T-helper 2 cell treated with Interferon-gamma antibody and Interleukin-4, amounts not matched to agents 5 μg/mL and 100 μg/mL, for 36 hours (primary cell): ENCODE measurements at places on chromosomes 12 and 14.
A peak's percentile ranks its signal among the peaks of the same experiment; 100 is the strongest.

GRCh38 chr12:54975272-54975671 is 9.3 kb downstream of the TESPA1 start:
- DNase-seq: no peak

GRCh38 chr12:25388183-25388582 is 137.5 kb upstream of the KRAS start:
- DNase-seq: peak; percentile 80

GRCh38 chr14:54642801-54643695 is 76.1 kb downstream of the SAMD4A start:
- DNase-seq: no peak

- no peak for DNase-seq
Measured at GRCh38 chr12:70448371-70448770, 82.3 kb downstream of the KCNMB4 start.

DNA sequence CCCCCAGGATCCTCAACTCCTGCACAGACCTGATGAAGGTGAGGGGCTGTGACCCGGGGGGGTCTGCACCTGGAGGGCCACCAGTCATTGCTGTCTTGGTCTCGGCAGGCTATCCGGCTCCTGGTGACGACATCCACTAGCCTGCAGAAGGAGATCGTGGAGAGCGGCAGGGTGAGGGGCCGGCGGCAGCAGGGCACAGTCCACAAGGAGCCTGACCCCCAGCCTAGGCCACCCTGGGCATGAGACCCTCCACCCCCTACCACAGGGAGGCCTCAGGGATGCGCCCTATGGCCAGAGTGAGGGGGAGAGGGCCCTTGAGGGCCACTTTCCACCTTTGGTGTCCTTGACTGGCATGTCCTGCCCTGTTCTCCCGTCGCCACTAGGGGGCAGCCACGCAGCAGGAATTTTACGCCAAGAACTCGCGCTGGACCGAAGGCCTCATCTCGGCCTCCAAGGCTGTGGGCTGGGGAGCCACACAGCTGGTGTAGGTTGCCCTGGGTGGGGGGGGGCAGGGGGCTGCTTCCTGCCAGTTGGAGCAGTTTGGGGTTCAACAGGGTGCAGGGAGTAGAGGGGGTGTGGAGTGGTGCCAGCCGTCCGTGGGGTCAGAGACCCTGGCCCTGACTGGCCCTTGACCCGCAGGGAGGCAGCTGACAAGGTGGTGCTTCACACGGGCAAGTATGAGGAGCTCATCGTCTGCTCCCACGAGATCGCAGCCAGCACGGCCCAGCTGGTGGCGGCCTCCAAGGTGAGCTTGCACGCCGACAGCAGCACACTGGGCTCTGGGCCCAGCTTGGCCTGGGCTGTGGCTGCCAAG is 25.0 kb downstream of the HIP1R start:
- DNase-seq: peak; percentile 58

GRCh38 chr12:20097626-20098025 is 270.7 kb upstream of the PDE3A start:
- DNase-seq: no peak

- no peak for DNase-seq
Measured at GRCh38 chr14:45084946-45085346, 1.0 kb downstream of the PRPF39 start.

- no peak for DNase-seq
Measured at GRCh38 chr12:806200-806791, 53.9 kb downstream of the WNK1 start.

DNA sequence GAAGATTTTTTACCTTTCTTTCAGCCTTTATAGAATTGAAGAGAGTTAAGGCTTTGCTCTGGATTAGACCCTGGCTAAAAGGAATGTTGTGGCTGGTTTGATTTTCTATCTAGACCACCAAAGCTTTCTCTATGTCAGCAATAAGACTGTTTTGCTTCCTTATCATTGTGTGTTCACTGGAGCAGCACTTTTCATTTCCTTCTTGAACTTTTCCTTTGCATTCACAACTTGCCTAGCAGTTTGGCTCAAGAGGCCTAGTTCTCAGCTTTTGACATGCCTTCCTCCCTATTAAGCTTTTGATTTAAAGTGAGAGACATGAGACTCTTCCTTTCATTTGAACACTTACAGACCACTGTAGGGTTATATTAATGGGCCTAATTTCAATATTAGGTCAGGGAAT is 64.1 kb upstream of the USP15 start:
- no peak for DNase-seq

DNA sequence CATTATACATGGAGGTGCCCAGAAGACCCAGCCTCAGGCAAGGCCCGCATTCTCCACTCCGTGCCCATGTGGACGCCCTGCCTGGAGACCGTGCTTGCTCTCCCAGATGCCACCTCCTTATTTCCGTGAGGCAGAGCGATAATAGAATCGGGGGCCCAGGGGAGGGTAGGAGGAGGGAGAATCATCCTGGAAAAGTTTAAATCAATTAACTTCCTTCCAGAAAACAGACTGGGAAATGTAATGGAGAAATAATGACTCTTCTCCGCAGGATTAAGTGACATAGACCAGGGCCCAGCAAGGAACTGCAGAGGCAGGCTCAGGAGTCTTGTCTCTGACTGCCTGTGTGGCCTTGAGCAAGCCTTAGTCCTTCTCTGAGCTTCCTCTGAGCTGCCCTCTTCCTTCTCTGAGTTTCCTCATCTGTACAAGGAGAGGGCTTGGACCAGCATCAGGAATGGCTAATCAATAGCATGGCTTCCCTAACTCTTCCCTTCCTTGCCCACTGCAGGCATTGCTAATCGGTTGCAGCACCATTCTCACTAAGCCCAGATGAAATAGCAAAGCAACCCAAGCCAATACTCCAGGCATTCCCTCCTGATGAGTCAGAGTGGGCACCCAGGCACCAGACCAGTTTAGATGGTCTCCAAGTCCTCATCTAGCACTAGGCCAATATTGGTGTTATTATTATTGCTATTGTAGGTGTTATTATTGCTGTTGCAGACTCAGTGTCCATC is 11.3 kb upstream of the FAM222A start:
- DNase-seq: no peak

- peak; percentile 82 for DNase-seq
Measured at GRCh38 chr14:68795597-68796417, 2.9 kb upstream of the ZFP36L1 start.

DNA sequence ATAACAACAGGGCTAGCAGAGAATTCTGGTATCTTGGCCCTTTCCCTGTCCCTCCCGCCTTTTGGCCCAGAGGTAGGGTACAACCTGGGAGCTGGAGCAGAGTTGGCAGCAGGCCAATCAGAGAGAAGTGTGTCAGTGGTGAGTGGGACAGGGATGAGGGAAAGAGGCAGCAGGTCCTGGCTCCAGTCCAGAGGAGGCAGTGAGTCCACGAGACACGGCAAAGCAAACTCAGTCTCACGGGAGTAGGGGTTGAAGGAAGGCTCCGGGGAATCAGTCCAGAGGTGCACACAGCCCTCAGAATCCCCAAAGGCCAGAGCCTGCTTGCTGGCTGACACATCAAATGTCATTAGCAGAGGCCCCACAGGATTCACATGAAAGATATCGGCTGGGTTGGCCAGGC is 7.3 kb downstream of the PAN2 start:
- DNase-seq: no peak

- no peak for DNase-seq
Measured at GRCh38 chr14:37545174-37545573, 49.9 kb downstream of the FOXA1 start.

DNA sequence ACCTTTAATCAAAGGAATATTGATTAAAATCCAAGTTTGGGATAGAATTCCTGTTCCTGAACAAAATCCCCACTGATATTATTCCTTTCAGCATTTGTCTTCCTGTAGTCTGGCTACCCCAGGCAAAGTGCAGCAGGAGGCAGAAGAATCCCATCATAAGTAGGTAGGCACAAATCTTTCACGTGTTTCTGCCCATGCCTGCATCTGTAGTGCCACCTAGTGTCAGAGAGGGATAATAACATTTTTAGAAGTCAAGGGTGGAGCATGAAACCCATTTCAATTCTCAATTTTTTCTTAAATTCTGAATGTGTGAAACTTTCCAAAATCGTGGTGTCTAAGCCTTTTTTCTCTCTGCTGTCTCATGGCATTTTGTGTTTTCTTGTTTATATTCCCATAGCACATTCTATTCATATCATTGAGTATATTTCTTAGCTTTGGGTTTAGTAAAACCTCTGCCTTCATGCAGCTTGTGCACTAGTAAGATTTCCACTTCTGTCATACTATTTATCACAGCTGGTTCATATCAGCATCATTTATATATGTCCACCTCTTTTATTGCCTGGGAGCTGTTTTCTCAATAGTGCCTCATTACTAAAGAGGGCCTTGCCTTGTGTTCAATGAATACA is 47.8 kb upstream of the RERG start:
- no peak for DNase-seq

DNA sequence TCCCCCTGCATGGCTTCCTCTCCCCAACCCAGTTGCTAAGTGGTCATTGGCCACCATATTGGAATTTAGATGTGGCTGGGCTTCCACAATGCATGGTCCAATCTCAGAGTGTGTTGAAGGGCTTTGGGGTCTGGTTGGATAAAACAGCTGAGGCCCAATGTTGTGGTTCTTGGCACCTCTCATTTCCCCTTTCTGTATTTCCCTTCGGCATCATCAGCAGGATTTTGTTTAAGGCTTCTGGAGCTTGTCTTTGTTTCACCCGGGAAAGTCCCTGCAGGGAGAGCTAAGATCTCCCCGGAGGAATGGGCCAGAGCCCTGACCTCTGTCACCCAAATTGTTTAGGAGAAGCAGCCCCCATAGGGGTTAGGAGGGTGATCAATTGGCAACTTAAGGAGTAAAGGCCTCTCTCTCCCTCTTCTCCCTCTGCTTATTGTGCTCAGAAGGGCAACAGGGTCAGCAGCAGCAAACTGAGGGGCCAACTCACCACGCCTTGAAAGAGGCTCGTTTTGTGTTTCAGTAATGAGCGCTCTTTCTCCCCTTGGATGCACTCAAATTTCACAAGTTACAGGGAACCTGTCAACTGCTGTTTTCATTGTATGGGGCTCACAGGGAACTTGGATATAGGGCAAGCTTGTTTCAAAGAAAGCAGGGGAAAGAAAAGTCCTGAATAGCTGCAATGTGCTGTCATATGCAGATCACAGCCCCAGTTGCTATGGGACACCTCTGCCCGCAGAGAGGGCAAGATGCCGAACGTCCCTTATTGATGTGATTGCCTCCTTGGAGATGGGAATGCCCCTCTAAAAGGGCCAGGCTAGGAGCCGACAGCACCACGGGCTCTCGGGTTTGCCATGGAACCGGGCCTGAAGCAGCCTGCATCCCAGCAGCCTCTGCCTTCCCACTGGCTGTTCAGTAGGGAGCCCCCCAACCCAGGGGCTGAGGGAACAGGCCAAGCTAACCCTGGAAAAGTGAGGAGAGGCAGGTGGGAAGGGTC is 223.7 kb downstream of the ZFP36L1 start:
- no peak for DNase-seq

DNA sequence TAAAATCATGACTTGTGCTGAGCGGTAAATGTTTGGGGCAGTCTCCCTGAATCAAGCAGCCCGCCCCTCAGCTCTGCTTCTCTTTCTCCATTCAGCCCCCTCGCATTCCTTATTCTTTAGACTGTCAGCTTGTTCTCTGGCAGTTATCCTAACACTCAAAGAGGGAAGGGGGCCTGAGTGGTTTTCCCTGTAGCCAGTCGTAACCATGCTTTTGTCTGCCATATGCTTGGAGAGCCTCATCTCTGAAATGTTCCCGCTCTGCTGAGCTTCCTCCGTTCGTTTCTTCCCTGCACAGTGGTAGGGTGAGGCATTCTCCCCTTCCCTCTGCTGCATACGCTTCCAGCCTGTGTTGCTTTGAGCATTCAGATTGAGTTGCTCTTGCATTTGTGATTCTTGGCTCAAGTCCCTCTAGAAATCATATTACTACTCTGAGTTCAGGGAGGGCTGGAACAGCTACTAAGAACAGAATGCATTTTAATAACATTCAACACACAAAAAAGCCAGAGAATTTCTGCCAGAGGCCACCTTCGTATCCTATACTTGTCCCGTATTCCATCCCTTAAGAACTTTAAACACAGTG is 119.7 kb downstream of the FBXL14 start:
- no peak for DNase-seq

DNA sequence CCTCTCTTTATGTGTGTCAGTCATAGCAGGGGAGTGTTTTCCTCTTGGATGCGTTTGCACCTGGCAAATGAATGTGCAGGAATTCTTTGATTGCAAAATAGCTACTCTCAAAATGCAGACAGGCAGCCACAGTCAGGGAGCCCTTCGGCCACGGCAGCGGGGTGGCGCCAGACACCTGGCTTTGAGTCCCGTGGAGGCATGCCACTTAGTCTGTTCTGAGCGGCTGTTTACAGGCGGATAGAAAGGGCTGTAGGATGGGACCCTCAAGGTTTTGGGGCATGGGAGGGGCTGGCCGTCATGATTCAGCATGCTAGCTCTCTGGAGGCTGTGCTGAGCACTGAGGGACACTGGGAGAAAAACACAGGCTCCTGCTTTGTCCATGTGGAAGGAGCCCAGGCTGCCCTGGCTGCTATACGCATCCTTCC is 117.1 kb downstream of the SLC25A47 start:
- DNase-seq: peak; percentile 22

- DNase-seq: no peak
Measured at GRCh38 chr12:39966721-39967120, 139.2 kb downstream of the SLC2A13 start.

- DNase-seq: no peak
Measured at GRCh38 chr12:57781244-57781643, 1.3 kb upstream of the TSFM start.

DNA sequence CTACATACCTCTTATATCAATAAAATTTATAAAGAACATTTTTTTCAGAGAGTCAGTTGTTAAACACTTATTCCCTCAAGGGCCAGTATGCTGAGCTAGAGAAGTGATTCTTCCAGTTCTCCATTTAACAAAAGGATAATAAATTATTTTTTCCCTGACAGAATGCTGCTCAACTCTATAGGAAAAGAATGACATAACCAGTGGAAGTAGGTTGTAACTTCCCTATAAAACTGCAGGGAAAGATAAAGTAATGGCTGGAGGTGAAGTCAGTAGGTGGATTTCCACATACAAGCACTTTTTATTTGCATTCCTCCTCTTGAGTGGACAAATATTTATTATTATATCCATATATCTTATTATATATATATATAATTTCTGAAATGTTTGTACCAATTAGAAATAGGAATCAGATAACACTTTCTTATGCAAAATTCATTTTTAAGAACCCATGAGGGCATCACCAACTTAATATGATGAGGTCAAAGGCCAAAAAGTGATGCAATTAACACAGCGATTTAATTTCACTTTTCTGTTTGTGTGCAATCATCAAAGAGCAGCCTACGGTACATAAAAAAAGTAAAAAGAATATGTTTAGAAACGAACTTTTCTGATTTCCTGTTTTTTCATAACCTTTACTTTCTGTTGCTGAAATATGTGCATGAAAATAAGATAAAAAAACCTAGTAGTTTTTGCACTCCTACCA is 175.3 kb downstream of the PRKD1 start:
- no peak for DNase-seq

GRCh38 chr14:31300296-31300695 is 92.7 kb upstream of the HECTD1 start:
- no peak for DNase-seq

- no peak for DNase-seq
Measured at GRCh38 chr14:100333311-100333710, 10.2 kb downstream of the SLC25A47 start.

GRCh38 chr14:74974364-74975058 is 19.1 kb upstream of the PGF start:
- DNase-seq: no peak

GRCh38 chr12:39125566-39125965 is 220.2 kb upstream of the CPNE8 start:
- DNase-seq: no peak
